Activated T-cell treated with anti-CD3 and anti-CD28 coated beads, Interleukin-2, amount 50 U/mL, for 72 hours (primary cell): ENCODE measurements at places on chromosomes 1 and 21.
A peak's percentile ranks its signal among the peaks of the same experiment; 100 is the strongest.

DNA sequence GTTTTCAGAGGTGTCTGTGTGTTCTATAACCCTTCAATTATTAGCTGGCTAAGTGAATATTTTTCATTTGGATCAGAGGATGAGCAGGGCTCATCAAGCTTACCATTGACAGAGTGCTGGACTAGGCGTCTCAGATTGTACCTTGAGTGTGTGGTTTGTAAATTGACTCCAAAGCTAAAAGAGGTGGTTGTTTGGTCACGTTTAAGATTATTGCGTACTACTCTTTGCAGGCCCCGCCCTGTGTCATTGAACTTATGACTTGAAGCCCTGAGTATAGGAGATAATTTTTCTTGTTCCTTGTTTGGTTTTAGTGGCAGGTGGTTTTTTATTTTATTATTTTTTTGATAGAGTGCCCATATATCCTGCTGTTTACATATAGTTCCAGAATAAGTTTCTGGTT is 17.7 kb downstream of the MRPS6 start:
- no peak for DNase-seq

DNA sequence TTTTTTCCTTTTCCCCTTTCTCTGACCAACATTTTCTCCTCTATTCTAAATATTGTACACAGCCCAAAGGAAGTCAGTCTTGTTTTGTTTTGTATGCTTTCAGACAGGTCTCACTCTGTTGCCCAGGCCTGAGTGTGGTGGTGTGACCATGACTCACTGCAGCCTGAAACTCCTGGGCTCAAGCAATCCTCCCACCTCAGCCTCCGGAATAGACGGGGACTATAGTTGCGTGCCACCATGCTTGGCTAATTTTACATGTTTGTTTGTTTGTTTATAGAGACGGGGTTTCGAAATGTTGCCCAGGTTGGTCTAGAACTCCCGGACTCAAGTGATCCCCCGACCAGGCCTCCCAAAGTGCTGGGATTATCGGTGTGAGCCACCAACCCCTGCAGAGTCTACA is 72.8 kb downstream of the NRIP1 start:
- DNase-seq, result no peak

DNA sequence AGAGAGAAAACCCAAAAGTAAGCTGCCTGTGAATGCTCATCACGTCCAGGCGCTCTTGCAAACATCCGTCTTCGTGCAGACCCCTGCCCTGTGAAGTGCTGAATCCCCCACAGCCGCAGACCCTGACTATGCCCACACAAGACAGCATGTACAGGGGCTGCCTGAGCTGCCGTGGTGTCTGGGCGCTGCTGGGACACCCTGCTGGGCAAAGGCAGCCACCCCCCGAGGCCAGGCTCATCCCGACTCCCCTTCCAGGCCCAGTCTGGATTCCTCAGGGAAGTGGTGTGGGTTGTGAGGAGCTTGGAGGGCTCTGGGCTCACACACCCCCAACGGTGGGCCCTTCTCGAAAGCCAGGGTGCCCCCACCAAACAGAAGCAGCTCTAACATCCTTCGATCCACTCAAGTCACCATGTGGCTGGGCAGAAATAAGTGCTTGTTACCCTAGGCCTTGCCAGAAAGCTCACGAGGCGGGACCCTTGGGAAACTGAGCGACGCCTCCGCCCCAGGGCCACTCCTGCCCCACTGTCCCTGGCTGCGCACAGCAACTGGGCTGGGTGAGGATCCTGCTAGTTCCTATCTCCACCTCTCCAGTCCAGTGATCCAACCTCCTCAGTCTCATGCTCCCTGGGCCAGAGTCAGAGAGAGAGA is 4.8 kb upstream of the WNT9A start:
- no peak for DNase-seq

DNA sequence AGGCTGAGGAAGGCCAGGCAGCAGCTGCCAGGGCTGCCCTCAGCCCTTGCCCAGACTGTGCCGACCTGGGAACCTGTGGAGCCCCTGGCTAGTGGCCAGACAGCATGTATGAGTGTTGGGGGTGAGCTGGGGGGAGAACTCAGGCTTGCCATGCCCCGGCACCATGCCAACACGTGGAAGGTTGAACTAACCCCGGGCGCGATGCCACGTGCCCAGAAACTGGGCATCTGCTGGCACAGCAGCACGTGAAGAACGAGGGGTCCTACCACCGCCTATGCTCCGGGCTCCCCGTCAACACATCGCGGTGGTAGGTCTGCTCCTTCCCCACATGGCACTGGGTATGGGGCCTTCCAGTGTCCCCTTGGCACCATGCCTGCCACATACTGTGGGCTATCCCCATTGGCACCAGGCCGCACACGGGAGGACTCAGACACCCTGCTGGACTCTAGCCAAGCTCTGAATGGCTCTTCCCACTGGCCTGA is 68.7 kb downstream of the CASZ1 start:
- no peak for DNase-seq

GRCh38 chr1:226100436-226101391 is 38.2 kb downstream of the H3-3A start:
- DNase-seq, result peak; percentile 45

DNA sequence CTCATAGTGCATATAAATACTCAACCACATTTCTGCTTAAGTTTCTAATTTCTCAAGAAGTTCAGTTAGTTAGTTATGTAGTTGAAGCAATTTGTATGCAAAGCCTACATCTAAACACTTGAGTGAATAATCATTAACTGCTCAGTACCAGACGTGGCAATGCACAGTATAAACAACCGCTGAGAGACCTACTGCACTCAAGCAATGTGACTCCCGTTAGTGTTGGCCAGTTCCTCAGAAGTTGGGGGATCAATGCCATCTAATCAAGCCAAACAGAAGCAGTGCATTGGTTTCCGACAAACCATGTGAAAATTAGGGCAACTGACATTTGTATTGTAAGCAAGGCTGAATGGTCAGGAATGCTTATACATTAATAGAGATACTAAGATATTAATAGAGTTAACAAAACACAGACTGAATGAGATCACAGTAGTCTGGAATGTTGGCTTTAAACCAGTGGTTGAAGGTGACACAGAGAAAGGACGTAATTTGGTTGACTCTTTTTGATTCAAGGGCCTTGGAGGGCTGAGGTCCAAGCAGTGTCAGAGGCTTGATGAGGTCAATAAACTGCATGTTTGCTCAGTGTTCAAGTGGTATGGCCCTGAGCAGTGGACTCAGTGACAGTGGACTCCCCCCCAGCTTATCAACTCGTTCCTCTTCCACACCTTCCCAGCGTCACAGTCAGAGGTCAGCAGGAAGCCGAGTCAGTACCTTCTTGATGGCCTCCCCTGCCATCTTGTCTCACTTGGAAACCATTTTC is 255.5 kb downstream of the CTH start:
- DNase-seq, result no peak
